ENCODE measurements at places on chromosomes 5 and 9.

GRCh38 chr9:125887172-125887571 is 140.0 kb downstream of the PBX3 start:
- peak; percentile 81 for DNase-seq

DNA sequence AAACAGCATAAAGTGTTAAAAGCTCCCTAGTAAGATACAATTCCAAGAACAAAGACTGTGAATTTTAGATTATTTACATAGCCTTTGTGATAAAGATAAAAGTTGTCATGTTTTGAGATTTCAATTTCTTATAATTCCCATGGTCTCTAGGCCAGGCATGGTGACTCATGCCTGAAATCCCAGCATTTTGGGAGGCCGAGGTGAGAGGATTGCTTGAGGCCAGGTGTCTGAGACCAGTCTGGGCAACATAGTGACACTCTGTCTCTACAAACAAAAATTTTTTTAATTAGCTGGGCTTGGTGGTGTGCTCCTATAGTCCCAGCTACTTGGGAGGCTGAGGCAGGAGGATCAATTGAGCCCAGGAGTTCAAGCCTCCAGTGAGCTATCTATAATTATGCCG is 48.1 kb downstream of the BDP1 start:
- no peak for DNase-seq

- DNase-seq = no peak
Observed at GRCh38 chr9:8718121-8718725, 918.6 kb upstream of the DMAC1 start.

- no peak for DNase-seq
Observed at GRCh38 chr5:99878830-99879229, 656.3 kb upstream of the FAM174A start.

DNA sequence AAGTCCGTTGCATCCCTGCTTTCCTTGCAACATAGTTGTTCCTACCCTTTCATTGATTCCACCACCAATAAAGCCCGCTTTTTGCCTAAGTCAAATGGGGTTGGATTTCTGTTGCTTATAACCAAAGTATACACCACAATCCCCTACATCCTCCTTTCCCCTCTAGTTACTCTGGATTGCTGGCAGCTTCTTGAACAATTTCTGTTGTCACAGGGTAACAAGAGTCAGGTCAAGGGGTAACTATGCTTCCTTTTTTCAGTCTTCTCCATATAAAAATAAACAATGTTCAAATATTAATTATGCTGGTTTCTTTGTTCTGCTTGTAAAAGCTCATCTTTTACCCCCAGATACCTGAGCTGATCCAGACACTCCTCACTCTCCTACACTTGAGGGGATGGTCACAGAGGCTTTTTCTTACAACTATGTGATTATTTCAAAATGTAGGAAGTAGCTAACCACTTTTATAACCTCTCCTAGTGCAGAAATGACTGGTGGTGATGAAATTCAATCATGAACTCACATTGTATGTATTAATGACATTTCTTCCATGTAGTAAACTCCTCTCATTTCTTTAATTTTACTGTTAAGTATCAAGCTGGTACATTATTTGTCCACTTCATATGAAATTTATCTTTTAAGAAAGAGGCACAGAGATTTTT is 136.5 kb downstream of the SNX18 start:
- DNase-seq = no peak

GRCh38 chr9:87896891-87897290 is 14.2 kb downstream of the SPATA31E1 start:
- DNase-seq = no peak

DNA sequence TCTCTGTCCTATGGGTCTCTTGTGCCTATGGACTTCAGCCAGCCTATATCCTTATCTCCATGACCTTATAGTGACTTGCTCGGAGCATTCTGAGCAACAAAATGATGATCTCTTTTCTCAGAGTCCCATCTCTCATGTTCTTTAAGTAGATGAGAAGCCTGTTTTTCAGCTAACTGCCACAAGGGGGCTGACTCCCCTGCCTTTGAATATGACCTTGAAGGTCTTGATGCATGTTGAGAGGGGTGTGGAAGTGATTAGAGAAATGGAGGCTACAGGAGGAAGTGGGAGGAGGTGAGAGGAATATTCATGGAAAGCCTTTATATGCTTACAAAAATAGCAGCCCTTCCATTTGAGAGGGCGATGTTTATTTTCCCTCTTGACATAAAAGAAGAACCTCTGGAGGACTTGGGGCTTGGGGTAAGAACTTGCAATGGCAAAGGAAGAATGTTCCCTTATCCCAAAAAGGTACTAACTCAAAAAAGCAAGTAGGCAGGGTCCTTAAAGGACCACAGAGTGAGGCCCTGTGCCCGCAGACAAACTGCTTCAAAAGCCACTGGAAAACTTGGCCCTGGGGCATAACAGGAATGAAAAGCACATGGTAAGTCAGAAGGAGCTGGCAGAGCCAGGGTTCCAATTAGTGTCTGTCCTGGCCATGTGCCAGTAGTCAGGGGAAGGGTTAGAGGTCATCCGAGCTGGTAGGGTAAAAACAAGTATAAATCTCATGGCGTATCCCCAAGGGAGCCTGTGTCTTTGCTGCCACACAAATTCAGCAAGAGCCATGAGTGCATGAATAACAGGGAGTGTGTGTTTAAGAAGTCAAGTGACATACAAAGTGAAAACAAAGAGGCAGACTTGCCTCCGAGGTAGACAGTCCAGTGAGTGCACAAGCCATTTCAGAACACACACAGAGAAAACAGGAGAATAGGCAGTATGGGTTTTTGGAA is 39.1 kb downstream of the FGD3 start:
- DNase-seq = peak; percentile 75

DNA sequence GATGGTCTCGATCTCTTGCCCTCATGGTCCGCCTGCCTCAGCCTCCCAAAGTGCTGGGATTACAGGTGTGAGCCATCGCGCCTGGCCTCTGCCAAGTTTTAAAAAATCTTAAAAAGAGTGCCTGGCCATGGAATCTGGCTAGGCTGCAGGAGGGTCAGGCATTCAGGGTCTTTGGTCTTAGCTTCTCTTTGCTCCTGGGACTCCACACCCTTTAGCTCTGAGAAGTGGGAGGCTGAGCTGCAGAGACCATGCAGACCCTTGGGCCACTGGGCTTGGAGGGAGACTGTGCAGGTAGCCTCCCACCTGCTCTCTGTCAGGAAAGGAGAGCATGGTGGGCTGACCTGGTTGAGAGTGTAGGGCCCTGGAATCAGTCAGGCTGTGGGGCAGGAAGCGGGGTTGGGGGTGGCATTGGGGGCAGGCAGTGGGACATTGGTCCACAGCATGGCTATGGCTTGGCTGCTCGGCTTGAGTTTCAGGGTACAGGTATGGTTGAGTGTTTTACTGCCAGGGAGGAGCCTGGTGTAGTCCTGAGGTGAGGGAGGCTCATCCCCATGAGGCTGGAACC is 20.8 kb downstream of the PHF2 start:
- no peak for DNase-seq

GRCh38 chr5:72691751-72692150 is 124.7 kb upstream of the TNPO1 start:
- no peak for DNase-seq

DNA sequence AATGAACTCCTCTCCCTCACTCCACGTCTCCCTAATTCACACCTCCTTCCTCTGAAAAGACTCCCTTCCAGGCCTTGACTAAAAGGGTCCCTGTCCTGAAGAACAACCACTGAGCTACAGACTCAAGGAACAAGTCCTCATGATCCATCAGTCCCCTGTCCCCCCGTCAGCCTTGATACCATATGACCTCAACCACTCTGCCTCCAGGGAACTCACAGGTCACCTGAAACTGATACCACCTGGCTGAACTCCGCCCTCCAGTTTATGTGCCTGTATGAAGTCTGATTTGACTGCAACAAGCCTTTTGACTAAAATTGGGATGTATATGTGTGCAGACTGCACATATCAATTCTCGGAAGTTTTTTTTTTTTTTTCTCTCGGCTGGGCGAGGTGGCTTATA is 88.7 kb downstream of the UGCG start:
- DNase-seq = no peak

DNA sequence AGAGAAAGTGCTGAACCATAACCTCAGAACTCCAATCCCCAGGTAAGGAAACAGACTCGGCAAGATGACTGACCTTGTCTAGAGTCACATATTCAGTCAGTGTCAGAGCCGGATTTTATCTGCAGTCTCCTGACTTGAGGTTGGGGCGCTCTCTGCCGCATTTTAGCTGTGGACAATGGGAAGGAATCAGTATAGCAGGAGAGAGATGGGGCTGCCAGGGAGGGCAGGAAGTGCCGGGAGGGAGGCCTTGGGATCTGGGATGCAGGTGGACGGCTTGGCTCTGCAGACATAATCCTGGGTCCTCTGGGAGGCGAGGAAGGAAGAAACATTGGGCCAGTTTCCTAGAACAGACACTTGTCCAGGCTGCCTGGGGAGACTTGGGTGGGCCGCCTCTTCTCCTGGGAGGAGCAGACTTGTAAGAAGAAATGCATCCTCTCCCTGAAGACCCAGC is 39.7 kb upstream of the COL15A1 start:
- no peak for DNase-seq

- DNase-seq = no peak
Observed at GRCh38 chr9:70535546-70536323, 121.3 kb upstream of the KLF9 start.

GRCh38 chr5:5134107-5134506 is 6.0 kb upstream of the ADAMTS16 start:
- no peak for DNase-seq

DNA sequence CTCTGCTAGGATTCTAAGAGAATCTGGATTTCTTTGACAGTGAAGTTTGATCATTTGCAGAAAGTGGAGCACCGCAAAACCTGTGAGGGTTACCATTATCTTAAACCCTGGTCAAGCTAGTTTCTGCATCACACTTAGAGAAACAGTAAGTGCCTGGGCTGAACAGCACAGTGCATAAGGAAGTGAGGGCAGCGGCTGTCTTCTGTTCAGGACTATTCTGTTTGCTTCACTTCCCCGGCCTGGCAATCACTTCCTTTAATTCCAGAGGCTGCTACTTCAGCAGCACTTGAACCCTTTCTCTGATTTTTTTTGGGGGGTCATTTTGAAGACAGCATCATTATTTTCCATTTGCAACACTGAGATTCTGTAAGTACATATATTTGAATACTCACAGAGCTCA is 32.0 kb downstream of the SEMA6A start:
- no peak for DNase-seq

GRCh38 chr5:8458038-8458383 is 589.1 kb downstream of the MTRR start:
- DNase-seq = peak; percentile 42

DNA sequence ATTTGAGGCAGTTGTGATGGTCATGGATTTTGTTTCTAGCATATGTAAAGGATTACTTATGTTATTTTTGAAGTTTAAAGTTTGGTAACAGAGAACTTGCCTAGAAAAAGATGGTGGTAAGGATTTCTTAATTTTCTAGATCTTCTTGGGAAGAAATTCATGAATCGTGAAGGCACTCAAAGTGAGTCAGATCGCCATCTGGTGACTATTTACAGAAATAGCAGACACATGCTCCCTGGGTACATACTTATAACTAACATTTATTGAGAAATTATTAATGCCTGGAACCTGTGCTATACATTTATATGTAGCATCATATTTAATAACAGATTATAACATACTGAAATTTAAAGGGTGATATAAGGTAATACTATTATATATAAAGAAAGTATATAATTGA is 299.7 kb downstream of the IZUMO3 start:
- DNase-seq = no peak

DNA sequence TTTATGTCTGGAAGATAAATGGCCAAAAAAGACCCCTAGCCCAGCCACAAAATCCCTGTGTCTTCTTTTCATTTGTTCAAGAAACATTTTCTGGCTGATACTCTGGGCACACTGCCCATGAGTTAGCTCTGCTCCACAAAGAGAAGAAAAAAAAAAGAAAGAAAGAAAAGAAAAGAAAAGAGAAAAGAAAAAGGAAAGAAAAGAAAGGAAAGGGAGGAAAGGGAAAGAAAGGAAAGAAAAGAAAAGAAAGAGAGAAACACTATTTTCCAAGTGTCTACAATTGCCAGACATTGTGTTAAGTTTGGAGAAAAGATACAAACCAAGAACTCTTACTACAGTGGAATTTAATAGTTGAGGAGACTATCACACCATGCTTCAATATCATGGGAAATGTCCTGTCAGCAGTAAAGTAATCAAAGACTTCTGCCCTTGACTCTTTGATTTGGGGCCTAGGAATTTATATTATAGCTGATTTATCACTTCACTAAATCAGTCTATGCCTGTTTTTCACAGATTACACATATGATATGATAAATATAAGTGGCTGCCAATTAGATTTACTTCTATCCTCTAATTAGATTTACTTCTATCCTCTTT is 3.0 kb downstream of the TRMO start:
- no peak for DNase-seq

DNA sequence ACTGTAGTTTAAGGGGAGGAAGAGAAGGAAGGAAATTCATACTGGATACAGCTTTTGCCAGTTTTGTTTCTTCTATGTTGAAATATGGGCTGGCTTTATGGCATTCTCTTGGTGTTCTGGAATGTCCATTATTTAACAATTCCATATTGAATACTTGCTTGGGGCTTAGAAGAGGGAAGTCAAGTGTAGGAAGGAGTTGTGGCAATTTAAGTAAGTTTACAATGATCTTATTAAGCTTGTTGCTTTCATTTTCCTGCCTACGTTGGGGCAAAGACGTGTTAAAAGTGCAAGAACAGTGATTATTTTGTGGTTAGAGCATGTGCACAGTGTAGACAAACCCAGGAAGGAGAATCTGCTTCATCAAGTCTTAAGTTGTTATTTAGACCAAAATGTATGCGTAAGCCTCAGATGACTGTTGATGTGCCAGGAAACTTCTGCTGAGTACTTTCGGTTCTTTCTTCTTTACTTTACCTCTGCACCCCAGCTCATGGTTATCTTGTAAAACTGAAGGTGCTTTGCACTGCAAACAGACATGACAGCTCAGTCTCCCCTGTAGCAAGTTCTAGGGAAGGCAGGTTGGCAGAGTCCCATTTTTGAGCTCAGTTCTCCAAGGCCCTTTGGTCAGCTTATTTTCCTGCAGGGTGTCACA is 75.8 kb downstream of the F2RL2 start:
- no peak for DNase-seq

- DNase-seq = no peak
Observed at GRCh38 chr9:75893106-75893505, 2.6 kb downstream of the PCSK5 start.

GRCh38 chr5:139138809-139139208 is 59.4 kb downstream of the SIL1 start:
- peak; percentile 87 for DNase-seq

- DNase-seq = no peak
Observed at GRCh38 chr9:137083394-137084004, 3.3 kb upstream of the MAN1B1 start.

DNA sequence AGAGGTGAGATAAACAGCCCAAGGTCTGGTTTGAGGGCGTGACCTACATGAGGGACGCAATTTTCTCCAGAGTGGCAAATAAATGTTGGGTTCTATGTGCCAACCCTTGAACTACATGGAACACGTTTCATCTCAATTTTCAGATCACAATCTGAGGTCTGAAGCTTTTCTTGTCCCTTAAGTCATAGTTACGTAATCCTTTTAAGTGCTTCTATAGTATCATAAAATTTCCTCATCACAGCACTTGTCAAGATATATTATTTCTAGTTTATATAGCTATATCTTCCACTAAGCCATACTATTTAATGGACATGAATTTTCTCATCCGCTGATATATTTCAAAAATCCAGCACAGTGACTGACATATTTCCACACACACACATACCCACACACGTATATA is 53.1 kb upstream of the GRIN3A start:
- no peak for DNase-seq

All from NCI-H345 (cell line).